ENCODE measurements at places on chromosomes 2 and 18.

GRCh38 chr18:5238371-5238976 lies 41.4 kb upstream of the AKAIN1 start:
- DNase-seq, result no peak

DNA sequence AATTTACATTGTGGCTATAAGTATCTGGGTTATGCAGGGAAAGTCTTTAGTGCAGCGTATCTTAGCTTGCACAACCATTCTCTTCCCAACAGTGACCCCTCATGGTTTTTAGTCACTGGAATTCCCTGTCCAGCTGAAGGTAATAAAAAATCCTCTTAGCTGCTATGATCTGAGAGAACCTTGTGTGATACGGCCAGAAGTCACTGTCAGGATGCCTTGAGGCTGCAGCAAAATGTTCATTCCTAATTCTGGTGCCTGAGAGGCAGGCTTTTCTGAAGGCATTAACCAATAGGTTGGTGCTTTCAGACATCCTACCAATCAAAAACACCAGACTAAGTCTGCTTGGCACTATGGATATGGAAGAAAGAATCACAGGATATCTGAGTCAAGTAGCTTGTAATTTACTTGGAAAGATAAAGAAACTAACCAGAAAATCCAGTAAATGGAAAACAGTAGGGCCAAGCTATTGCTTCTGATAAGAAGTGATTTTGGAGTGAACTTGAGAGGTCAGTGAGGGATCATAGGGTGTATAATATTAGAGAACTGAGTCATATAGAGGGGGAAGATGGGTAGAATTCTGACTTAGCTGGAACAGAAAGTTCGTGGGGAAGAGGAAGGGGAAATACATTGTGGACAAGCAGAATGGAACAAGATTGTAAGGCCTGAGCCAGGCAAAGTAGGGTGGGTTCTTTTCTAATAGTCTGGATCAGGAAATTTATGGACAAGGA lies 89.0 kb upstream of the SLC14A2 start:
- no peak for DNase-seq

DNA sequence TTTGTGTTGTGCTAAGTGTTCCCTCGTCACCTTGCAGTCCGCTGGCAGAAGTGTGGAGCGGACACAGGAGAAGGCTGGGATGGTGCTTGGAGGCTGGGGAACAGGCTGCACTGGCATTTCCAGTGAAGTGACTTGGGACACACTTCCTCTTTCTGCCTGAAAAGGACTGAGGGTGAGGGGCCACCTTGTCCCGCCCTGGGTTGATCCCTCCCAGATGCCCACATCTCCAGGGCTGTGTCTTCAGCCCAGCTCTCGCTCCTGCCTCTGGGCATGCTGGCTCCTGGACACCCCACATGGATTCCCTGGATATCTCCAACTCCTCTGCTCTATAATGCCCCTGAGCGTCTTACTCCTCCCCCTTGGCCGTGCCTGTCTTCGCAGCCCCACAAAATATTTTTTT lies 412.6 kb downstream of the PTPRM start:
- no peak for DNase-seq

DNA sequence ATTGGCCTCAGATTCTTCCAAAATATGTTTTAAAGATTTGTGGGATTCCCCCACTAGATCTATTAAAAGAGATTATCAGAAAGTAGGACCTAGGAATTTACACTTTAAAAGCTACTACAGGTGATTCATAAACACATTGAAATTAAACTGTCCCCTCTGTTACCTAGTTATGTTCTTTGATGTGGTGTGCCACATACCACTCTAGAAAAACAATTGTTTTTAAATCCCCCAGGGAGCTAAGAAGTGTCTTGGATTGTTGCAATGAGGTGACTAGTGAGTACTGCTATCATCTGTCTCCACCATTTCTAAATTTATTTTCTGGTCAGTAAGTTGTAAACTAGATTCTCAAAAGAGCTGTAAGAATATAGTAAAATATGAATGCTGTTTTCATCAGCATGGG lies 214.5 kb upstream of the DOK6 start:
- no peak for DNase-seq

DNA sequence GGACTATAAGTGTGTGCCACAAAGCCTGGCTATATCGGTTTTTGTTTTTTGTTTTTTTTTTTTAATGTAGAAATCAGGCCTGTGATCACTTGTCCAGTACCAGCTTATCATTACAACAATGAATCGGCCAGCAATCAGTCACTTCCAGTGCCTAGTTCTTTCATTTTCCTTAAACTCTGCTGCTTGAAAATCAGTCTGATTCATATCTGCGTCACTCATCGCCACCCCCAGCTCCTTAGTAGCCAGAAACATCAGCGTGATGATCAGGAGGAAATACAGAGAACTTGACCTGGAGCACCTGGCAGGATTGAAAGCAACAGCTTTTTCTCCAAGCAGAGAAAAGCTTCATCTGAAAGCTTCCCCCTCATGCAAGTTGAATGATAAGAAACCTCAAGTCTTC lies 75.4 kb downstream of the SPTBN1 start:
- no peak for DNase-seq

DNA sequence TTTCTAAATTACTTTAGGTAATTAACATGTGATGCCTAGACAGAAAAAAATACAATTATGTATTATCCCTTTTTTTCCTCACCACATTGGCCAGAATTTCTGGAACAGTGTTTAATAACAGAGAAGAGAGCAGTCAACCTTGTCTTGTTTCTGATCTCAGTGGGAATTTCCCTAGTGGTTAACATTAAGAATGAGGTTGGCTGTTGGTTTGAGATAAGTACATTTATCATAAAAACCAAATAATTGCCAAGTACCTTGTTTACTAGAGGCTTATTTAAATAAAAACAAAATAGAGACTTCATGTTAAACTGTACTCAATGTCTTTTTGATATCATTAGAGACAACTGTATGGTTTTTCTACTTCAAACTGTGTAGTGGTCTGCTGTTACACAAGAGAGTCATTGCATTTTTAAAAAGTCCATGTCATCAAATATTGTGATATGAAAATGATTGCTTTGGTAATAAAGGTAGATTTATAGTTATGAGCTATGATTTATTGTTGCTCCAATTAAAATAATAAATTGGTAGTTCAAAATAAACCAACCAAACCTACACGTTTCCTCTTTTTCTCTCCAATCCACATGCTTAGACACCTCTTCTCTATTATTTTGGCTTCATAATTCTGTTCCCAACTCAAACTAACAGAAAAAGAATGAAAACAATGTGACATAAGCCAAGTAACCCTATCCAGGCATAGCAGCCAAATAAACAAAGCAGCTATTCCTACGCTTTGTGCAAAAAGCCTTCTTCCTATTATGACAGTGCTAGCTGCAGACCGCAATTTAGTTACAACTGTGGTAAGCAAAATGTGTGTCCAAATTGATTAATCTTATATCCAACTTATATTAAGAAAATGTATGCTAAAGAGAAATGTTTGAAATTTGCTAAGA lies 20.9 kb upstream of the TANK start:
- DNase-seq, result no peak

DNA sequence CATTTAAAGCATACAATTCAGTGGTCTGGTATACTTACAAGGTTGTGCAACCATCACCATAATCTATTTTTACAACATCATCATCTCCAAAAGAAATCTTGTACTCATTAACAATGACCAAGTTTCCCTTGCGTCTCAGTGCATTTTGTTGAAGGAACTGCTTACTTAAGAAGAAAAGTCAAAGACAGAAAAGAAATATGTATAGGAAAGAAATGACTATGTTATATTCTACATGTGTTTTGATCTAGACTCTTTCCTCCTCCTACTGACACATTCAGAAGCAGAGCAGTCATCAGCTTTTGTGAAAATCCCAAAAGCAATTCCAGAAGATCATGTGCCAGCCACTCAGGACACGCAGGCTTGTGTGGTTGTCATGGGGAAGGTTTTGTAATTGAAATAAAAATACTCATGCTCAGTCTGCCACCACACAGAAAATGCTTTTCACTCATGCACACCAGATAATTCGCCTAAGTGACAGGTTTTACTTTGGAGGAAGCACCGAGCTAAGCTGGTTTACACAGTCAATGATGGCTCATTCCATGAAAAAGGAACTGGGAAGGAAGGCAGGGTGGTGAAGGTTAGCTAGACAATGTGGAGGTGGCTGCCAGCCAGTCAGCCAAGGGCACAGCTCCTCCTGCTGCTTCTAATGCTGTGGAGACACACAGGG lies 158.5 kb upstream of the REV1 start:
- no peak for DNase-seq

DNA sequence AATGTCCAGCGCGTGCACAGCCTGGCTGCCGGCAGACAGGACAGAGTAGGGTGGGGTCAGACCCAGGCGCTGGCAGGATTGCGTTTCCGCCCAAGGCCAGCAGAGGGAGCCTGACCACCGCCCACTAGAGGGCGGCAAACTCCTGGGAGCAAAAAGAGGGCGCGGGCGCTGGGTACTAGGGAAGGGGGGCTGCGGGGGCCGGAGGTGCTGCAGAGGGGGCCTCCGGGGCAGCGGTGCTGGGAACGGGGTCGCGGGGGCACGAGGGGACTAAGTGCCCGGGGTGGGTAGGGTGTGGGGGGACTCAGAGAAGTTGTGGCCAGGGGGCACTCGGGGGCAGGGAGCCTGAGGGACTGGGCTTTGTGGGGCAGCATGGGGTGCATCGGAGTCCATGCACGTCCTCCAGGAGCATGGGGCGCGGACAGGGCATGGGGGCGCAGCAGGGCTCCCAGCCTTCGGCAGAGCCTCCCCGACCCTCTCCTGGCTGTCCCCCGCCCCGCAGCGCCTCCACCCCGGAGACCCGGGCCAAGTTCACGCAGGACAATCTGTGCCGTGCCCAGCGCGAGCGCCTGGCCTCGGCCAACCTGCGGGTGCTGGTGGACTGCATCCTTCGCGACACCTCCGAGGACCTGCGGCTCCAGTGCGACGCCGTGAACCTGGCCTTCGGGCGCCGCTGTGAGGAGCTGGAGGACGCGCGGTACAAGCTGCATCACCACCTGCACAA lies 3.2 kb downstream of the TEKT4 start:
- peak; percentile 46 for DNase-seq

DNA sequence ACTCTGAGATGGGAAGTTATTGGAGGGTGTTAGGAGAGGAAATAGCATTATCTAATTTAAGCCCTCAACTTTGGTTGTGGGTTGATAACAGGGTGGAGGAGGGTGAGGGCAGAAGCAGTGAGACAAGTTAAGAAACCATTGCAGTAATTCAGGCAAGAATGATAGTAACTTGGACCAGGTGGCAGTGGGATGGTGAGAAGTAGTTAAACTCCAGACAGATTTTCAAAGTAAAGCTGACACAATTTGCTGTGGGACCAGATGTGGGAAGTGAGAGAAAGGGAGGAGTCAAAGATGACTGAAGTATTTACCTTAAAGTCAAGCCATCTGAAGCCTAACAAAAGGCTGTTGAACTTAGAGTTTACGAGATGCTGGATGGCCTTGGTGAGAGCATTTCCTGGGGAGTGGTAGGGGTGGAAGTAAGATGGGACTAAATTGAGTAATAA lies 163.2 kb upstream of the KLF7 start:
- DNase-seq, result no peak

- no peak for DNase-seq
Measured at GRCh38 chr18:39341129-39341528, 1775.5 kb upstream of the CELF4 start.

DNA sequence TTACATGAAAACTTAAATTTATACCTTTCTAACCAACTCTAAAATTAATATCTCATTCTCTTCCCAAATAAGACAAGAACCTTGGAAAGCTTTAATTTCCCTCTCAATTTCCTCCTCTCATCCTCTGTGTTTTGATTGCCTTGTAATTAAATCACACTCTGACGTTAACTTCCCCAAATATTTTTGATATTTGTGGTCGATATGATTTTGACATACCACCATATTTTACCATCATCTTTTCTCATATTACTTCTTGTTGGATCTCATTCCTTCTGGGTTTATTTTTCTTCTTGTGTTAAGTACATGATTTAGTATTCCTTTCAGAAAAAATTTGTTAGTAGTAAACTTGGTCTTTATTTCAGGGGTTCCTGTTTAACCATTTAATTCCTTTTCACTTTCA lies 69.6 kb downstream of the RDH14 start:
- no peak for DNase-seq

- no peak for DNase-seq
Measured at GRCh38 chr18:76445741-76446232, 49.3 kb downstream of the ZNF516 start.

DNA sequence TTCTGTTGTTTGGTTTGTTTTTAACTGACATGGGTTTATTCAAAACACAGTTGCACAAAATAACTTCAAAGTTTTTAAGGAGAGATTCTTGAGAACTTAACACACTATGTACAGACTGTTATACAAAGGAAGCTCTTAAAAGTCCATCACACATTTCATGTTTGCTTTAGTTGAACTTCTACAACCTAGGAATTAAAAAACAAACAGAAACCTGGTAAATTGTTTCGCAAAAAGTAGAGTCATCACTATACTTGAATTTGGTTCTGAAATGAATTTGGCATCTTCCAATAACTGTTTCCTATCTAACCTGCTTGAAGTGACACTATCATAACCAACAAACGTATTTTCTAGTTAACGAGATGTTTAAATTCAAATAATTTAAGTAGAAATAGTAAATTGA lies 21.8 kb downstream of the TRIP12 start:
- DNase-seq, result no peak

DNA sequence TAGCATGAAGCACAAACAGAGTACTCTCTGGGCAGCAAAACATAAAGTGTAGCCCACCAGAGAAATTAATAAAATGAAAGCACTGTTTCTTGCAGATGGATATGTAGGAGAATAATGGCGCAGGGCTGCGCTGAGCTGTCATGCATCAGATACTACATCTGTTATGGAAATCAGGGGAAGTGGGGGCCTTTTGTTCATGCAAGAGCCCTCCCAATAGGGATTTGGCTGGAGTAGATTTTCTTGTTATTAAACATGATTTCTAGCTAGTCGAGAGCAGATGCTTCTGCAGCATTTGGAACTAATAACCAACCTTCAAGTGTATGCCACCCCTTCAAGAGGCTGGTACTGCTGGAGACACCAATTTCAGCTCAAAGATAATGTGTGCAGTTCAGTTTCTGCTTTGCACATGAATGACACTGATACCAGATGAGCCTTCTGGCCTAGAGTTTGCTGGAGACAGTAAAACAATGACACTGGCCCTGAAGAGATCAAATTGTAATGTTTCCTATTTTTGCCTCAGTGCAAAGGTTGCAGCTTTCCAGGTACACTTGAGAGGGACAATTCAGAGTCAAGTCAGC lies 58.0 kb downstream of the RND3 start:
- DNase-seq, result no peak

DNA sequence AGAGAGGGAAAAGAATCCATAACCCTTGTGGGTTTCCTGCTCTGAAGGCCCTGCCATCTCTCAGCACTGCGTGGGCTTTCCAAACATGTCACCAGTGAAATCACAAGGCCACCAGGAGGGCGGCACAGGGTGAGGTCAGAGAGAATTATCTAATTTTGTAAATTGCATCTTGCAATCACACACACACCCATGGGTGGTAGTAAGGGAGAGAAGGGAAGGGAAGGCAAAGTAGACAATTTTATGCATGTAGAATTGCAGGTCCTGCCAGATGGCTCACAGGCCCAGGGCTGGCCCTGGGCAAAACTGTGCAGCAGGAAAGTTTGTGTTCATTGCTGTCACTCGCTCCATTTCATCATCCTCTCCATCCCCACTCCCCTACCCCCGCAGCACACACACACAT lies 21.0 kb upstream of the ZBTB7C start:
- no peak for DNase-seq

- DNase-seq, result no peak
Measured at GRCh38 chr2:61737841-61738240, 116.0 kb downstream of the FAM161A start.
